ENCODE measurements at places on chromosomes 7 and 10.

- no peak for DNase-seq
Observed at GRCh38 chr10:77024461-77024860, 613.1 kb downstream of the KCNMA1 start.

- no peak for DNase-seq
Observed at GRCh38 chr10:24333736-24334135, 124.8 kb downstream of the KIAA1217 start.

DNA sequence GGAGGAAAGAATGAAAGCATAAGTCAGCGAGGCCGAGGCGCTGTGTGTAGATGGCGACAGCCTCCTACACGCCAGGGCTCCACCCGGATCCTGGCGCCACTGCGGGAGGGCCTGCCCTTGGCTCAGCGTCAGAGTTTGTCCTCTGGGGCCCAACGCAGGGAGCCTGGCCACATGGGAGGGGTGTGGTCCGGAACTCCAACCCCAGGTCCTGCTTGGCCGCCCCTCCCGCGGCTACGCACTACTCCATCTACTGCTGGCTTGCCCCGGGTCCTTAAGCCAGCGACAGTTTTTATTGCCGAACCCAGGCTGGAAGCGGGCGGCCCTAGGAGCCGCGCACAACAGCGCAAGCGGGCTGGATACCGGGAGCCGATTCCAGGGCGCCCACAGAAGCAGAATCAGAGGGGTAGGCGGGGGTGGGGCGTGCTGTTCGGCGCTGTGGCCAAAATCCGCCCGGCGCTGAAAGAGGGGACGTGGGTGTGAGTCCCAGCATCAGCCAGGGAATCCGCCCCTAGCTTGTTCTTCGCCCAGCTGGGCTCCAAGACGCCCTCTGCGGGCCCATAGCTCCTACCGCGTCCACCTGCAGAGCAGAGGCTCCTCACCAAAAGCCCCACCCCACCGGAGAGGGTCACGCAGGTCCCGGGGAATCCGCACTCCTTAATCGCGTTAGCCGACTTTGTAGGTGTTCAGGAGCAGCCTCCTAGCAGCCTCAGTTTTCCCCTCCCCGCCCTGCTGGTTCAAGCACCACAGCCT is 4.5 kb downstream of the KAZALD1 start:
- peak; percentile 42 for DNase-seq

GRCh38 chr10:86366033-86366901 is at the start of gene GRID1:
Gene GRID1 (minus strand): TSS chr10:86366795.
- DNase-seq, result no peak

- DNase-seq, result no peak
Observed at GRCh38 chr7:154620141-154620755, 382.7 kb downstream of the PAXIP1 start.

DNA sequence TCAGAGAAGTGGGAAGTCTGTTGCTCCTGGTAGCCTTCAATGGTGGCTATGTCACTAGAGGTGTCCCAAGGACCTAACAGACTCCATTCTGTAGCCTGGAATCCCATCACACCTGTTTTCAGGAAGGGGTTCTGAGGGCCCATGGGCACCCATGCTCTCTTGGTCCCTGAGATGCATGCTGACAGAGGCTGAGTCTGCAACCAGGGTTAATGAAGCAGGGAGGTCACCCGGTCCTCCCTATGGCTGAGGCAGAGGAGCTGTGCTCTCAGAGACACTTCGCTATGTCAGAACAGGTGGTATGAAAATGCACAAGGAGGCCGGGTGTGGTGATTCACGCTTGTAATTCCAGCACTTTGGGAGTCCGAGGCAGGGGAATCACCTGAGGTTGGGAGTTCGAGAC is 452.1 kb downstream of the TCERG1L start:
- DNase-seq, result no peak

DNA sequence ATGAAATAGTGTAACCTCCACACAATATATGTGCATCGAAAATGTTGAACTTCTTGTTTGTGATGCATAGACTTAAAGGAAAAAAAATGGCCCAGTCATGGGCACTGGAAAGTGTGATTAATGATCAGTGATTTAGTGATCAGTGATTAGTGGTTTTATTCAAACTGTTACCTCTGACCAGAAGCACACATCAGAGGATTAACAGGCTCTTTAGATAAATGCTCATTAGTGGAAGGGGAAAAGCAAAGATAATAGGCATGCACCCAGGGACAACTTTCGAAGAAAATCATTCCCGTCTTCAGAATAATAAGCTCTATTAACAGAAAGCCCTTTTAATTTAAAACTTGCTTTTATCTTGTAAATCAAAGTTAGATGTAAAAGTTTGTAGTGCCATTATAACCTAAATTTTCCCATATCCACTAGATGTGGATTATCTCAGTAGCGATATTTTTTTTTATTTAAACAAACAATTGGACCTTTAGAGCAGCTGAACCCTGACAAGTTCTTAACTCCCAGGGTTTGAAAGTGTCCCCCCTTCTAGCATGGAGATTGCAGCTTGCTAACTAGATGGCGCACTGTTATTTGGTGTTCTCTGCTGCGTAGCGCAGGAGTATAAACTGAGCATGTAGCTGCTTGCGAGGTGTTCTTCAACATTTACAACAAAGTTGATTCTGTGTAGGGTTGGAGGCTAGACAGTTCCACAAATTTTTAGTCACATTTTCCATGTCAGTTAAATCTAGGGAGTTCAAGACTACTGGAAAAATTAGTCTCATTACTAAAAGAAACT is at the start of gene CREB5:
Gene CREB5, plus strand, starts transcription at position 643 of the 787 bp plus-strand sequence. CDS start 397 bp downstream, outside the sequence.
- DNase-seq, result no peak
